MM.1S (cell line): ENCODE measurements at places on chromosomes 11 and 22.

DNA sequence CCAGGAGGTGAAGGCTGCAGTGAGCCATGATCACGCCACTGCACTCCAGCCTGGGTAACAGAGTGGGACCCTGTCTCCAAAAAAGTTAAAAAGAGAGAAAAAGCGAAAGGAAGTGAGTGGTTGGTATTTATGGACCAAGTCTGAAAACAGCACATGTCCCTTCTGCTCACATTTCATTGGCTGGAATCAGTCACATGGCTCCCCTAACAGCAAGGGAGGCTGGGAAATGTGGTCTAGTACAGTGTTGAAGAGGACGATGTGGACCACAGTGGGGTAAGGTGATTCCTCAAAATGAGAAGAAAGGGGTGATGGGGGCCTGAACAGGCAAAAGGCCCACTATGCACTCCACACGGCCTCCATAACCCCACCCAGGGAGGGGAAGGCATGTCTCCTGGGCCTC is 32.5 kb upstream of the SMTN start:
- no peak for DNase-seq
- H3K36me3 ChIP-seq, result no peaks in the 10 kb centered on the region
- no peak overlapping the region for H3K4me3 ChIP-seq
- no peak overlapping the region for H3K27ac ChIP-seq

- H3K27ac ChIP-seq, result no peak overlapping the region
- no peaks in the 10 kb centered on the region for H3K36me3 ChIP-seq
- no peaks in the 10 kb centered on the region for H3K27me3 ChIP-seq
These were observed 509.5 kb downstream of the KCNA4 start for GRCh38 chr11:29507376-29507775.

GRCh38 chr11:58494101-58494500 is 13.8 kb downstream of the OR5B21 start:
- DNase-seq, result no peak
- H3K4me1 ChIP-seq, result peaks cover 15% of the 10 kb centered on the region
- no peak overlapping the region for H3K27ac ChIP-seq
- no peaks in the 10 kb centered on the region for H3K36me3 ChIP-seq
- H3K4me3 ChIP-seq, result no peak overlapping the region

DNA sequence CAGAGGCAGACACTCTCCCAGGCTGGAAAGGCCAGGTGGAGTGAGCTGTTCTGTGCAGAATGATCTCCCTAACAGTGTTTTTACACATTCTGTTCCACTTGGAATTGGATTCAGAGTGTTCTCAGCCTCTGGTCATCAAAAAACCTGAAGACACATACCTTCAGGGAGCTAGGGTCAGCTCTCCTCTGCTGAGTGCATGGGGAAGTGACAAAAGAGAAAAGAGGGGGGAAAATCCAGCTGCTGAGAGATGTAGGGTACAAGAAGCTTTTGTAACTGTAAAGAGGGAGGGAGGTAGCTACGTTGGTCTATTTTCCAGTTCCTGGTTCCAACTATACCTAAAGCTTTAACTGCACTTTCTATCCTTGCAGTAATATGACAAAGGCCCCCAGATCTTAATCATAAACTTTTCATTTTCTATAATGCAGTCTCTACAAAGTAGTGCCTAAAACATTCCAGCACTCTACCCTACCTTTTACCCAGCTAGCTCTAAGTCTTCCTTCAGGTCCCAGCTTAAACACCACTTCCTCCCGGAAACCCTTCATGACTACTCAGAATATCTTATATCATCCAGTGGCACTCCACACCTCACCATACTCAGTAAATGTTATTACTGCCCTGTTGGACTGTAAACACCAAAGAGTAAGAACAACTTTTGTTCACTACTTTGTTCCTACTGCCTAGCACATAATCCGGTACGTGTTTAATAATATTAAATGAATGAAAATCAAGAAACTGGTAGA is 9.2 kb downstream of the MAPK1 start:
- no peak overlapping the region for H3K27ac ChIP-seq
- no peak overlapping the region for H3K4me3 ChIP-seq
- no peaks in the 10 kb centered on the region for H3K4me1 ChIP-seq
- H3K27me3 ChIP-seq, result no peaks in the 10 kb centered on the region
- no peak for DNase-seq
- H3K36me3 ChIP-seq, result no peaks in the 10 kb centered on the region; the same call in 1 of the 2 replicates

DNA sequence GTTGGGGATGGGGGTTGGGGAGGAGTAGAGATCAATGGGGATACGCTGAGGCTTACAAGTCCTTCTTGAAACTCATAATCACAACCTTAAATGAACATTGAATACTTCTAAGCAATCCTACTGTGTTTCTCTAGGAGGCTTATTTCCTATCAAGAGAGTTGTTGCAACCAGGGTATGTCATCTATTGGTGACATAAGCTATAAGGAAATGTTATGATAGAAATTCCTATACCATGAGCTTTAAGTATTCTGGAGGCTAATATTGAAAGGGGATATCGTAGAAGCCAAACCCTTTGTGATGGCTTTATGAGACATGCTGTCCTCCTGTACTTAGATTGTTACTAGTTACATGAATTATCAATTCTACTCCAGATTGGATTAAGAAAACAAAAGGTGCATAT is 72.9 kb downstream of the DKK3 start:
- H3K27ac ChIP-seq, result no peak overlapping the region
- DNase-seq, result no peak
- no peaks in the 10 kb centered on the region for H3K4me1 ChIP-seq
- no peaks in the 10 kb centered on the region for H3K27me3 ChIP-seq

- no peak overlapping the region for H3K27ac ChIP-seq
- H3K4me3 ChIP-seq, result no peak overlapping the region
- no peak for DNase-seq
- H3K36me3 ChIP-seq, result no peaks in the 10 kb centered on the region
- peaks cover 7% of the 10 kb centered on the region for H3K27me3 ChIP-seq
These were observed 13.9 kb downstream of the CCND1 start for GRCh38 chr11:69654660-69655478.

DNA sequence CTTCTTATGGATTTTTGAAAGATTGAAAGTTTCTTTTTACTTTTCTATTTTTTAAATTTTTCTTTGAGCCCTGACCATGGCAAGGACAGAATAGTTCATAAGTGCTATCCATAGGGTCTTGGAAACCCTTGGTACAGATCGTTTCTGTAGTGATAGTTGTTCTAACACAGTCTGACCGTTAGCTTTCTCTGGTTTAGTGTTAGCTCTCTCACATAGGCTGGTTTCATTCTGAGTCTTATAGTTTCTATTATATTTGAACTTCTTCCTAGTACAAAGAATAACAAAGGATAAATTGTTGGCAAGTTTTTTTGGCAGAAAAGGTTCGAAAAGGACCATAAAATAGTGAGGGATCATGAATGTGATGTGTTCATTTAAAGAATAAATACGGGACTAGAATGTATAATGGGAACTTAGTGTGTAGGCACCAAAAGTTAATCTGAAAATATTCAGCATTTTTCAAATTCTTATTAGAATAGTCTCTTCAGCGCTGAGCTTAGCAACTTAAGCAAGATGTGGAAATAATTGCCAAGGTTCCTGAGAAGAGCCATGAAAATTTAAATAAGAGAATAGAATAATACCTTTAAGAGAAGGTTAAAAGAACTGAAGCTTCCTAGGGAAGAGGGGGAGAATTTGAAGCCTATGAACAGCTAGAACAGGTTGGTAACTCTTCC is 24.1 kb downstream of the FDX1 start:
- H3K27ac ChIP-seq, result no peak overlapping the region
- no peaks in the 10 kb centered on the region; the same call in 1 of the 2 replicates for H3K36me3 ChIP-seq
- 0 out of 2 replicates have a peak, but pooled peaks cover 6% of the 10 kb centered on the region for H3K4me1 ChIP-seq

DNA sequence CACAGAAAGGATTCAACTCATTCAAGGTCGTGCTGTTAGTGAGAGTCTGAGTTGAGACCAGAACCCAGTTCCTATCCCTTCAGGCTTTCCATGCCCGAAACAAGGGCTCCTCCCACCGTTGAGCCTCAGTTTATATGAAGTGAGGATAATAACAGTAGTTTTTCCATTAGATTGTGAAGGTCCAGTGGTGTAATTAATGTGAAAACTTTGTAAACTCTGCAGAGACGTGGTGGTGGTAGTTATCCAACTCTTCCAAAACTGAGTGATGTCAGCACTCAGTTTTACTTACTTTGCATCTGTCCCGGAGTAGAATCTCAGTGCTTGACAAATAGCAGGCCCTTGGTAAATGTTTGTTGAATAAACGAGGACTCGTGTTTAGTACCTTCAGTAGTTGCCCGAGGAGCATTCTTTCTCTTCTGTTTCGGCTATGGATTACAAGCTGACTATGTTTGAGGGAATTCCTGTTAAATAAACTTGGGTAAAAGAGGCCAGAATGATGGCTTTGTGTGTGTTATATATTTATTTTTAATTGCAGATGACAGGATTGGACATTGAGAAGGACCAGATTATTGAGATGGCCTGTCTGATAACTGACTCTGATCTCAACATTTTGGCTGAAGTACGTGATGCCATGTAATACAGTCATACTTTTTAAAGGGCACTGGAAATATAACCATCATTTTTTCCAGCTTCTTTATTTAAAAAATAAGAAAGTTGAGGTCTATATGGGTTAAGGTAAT is 1.0 kb downstream of the REXO2 start:
- peak overlapping the region; percentile 98 for H3K4me3 ChIP-seq
- H3K27ac ChIP-seq, result peak overlapping the region; percentile 40; the same call in 1 of the 2 replicates
- DNase-seq, result no peak
- H3K36me3 ChIP-seq, result no peaks in the 10 kb centered on the region
- H3K4me1 ChIP-seq, result peaks cover 31% of the 10 kb centered on the region

DNA sequence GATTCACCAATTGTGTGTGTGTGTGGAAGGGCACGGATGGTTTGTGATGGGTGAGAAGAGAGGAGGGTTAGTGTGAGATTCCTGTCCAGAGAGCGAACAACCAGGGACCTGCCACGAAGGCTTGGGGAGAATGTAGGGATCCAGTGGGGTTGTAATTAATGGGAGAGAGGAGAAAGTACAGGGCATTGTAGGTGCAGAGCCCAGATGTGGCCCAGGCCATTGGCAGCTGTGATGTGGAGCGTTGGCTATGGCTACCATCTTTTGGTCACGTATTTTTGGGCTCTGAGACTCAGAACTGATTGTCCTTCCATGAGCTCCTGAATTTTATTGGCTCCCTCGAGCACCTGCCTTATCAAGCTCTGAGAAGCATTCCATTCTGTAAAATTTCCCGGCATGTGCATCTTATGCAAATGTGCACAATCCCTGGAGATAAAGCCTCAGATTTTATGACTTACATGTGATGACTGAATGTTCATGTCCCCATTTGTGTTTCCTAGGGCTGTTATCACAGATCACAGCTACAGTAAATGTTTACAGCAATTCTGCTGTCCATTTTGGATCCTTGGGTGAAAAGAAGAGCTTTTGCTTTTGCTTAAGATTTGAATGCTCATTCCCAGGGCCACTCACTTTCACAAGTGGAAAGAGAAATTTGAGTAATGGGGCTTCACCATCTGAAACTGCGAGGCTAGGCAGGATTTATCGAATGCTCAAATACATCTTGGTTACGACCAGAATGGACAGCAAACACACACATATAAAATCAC is 33.1 kb downstream of the SLC5A1 start:
- no peaks in the 10 kb centered on the region for H3K4me1 ChIP-seq
- H3K27me3 ChIP-seq, result no peaks in the 10 kb centered on the region
- H3K4me3 ChIP-seq, result no peak overlapping the region
- no peak overlapping the region for H3K27ac ChIP-seq
- DNase-seq, result no peak
- no peaks in the 10 kb centered on the region for H3K36me3 ChIP-seq

DNA sequence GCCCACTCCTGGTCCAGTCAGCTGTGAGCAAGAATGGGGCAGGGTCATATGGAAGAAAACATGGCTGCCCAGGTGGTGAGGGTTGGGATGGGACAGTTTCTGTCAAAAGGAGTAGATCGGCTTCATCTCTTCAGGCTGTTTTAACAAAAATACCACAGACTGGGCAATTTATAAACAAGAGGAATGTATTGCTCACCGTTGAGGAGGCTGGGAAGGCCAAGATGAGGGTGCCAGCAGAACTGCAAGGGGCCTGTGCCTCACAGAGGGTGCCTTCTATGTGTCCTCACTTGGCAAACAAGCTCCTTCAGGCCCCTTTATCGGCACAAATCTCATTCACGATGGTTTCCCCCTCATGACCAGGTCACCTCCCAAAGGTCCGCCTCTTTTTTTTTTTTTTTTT is 18.1 kb upstream of the RELT start:
- no peaks in the 10 kb centered on the region for H3K36me3 ChIP-seq
- H3K4me3 ChIP-seq, result no peak overlapping the region
- H3K4me1 ChIP-seq, result peaks cover 16% of the 10 kb centered on the region
- H3K27ac ChIP-seq, result no peak overlapping the region
- DNase-seq, result no peak

GRCh38 chr11:57566905-57567514 is 462 bp downstream of the UBE2L6 start:
- H3K36me3 ChIP-seq, result no peaks in the 10 kb centered on the region
- H3K27ac ChIP-seq, result peak overlapping the region; percentile 60; the same call in 1 of the 2 replicates
- peak overlapping the region; percentile 100 for H3K4me3 ChIP-seq
- peak; percentile 34 for DNase-seq

DNA sequence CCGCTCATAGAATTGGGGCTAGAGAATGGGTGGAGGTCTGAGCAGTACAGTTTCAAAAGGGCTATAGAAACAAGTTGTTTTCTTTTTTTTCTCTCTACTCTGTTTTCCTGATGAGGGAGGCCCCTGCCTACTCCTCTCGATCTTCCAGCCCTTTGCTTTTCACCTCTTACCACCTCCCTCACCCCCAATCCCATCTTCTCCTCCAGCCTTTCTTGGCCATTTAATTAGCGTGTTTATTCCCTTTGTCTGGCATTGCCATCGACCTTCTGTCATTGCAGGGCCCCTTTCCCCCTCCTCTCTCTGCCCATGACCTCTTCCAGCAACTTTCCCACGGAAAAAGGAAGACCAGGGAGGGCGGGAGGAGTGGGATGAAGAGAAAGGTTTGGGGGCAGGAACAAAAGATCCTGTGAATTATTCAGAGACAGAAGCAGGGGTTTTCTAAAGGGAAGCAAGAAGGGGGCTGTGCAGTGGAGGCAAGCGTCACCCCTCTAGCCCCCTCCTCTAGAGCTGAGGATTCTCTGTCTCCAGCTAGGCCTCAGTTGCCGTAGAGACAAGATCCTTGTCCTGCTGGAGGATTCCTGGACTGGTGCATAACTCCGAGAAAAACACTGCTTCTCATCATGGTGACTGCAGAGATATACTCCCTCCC is 12.9 kb downstream of the DTX4 start:
- no peaks in the 10 kb centered on the region for H3K27me3 ChIP-seq
- no peak for DNase-seq
- no peaks in the 10 kb centered on the region for H3K4me1 ChIP-seq
- no peaks in the 10 kb centered on the region for H3K36me3 ChIP-seq
- no peak overlapping the region for H3K4me3 ChIP-seq

DNA sequence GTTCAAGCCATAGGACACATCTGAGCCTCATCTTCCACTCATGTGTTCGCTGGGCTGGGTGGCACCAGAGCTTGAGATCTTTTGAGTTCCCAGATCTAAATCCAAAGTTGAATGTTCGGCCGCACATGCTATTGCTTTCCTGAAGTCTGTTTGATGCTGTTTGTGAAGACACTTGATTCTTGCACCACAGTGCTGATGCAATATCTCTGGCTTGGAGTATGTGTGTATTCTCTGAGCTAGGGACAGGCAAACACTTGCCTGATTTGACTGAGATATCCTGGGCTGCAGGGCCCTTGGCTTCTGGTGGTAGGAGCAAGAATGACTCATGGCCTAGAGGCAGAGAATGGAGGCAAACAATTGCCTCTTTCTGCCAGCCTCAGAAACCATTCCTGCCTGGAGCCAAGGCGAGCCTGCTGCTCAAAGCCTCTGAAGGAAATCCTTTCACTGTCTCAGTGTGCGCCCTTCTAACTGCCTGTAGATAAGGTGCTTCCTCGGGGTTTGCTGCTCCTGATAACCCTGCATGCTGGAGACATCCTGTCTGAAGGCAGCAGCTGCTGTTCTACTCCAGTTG is 73.0 kb downstream of the CYB5R2 start:
- no peaks in the 10 kb centered on the region for H3K27me3 ChIP-seq
- H3K27ac ChIP-seq, result no peak overlapping the region
- no peak overlapping the region for H3K4me3 ChIP-seq
- no peak for DNase-seq
- H3K4me1 ChIP-seq, result no peaks in the 10 kb centered on the region
